ENCODE measurements at places on chromosomes 2 and 18. TPM values are rescaled to one million over a fixed set of nuclear protein-coding genes. Genes with fewer than 3 reads are reported as not detected.

DNA sequence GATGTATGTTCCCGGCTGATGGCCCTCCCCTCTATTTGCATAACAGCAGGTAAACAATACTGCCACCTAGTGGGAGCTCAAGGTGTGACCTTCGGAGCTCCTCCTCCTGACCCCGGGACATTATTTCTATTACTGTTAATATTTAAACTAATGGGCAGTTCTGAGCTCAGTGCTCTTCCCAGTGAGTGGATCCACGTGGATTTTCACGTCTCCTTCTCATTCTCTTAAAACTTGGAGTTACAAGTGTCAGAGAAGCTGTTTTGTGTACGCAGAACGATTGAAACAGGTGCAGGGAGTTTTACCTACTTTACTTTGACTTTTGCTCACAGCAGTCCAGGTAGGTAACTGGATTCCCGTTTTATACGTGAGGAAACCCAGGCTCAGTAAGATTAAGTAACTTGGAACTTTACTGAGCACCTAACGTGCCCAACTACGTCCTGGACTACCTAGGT is 127.3 kb downstream of the PRKCE start:
- H3K27me3 ChIP-seq = no peaks in the 10 kb centered on the region
- no peaks in the 10 kb centered on the region for H3K36me3 ChIP-seq
- H3K4me3 ChIP-seq = no peak overlapping the region
- no peak overlapping the region for H3K27ac ChIP-seq
- DNase-seq = peak; percentile 40

- DNase-seq = peak; percentile 63
- no peaks in the 10 kb centered on the region for H3K27me3 ChIP-seq
- peak overlapping the region; percentile 72 for H3K27ac ChIP-seq
- H3K36me3 ChIP-seq = no peaks in the 10 kb centered on the region
Measured at GRCh38 chr2:226352941-226353560, 446.6 kb downstream of the IRS1 start.

- H3K4me3 ChIP-seq = no peak overlapping the region
- H3K27me3 ChIP-seq = no peaks in the 10 kb centered on the region
- no peak for DNase-seq
- no peaks in the 10 kb centered on the region for H3K4me1 ChIP-seq
Measured at GRCh38 chr2:18078216-18078615, 199.7 kb downstream of the KCNS3 start.

DNA sequence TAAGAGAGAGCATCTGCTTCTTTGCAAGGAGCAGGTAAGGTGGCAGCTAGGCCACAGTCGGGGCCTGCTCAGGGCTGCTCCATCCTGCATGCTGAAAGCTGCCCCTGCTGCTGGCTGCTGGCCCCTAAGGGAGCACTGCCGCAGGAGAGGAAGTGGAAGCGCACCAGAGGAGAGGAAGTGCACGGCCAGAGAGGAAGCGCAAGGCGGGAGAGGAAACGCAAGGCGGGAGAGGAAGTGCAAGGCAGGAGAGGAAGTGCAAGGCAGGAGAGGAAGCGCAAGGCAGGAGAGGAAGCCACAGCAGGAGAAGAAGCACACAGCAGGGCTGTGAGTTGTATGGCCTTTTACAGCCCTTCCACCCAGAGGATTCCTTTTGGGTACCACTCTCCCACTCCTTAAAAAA is 539.0 kb upstream of the TNP1 start:
- peaks cover 21% of the 10 kb centered on the region for H3K4me1 ChIP-seq
- no peak for DNase-seq
- no peak overlapping the region for H3K27ac ChIP-seq
- H3K27me3 ChIP-seq = no peaks in the 10 kb centered on the region

- no peak overlapping the region for H3K27ac ChIP-seq
- no peak for DNase-seq
- no peaks in the 10 kb centered on the region for H3K27me3 ChIP-seq
- H3K4me3 ChIP-seq = no peak overlapping the region
- H3K4me1 ChIP-seq = peaks cover 17% of the 10 kb centered on the region
Measured at GRCh38 chr2:30421026-30421603, 25.9 kb upstream of the LCLAT1 start.

- H3K4me1 ChIP-seq = no peaks in the 10 kb centered on the region
- no peak overlapping the region for H3K4me3 ChIP-seq
- no peak overlapping the region for H3K27ac ChIP-seq
- H3K27me3 ChIP-seq = no peaks in the 10 kb centered on the region
Measured at GRCh38 chr2:150647943-150648342, 160.5 kb upstream of the RND3 start.

DNA sequence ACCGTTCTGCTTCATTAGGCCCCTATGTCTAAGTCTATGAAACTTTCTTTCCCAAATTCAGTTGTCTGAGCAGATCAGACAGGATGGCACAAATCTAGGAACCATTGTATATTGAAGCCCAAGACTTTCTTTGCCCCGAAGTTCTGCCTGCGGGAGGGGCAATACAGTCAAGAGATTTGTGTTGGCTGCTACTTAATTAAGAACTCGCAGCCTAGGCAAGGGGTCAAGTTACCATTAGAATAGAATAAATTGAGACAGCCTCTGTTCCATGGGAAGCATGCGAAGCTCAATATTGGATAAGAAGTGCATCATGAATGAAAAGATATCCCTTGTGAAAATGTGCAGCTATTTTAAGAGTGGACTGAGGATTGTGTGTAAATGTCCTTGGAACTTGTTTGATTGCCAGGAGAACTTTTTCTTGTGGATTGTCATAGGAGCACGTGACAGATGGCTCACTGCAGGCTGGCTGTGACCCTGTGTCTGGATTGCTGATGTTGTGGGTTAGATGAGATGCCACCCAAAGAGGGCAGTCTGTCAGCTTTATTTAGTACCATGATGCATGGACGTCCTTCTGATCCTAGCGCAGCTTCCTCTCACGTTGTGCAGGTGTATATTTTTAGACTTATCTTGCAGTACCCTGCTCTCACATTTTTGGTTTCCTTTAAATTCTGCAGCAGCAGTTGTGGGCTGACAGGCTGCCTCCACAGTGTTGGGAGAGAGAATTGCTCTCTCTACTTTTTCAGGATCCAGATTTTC is 30.9 kb downstream of the HAUS1 start:
- peaks cover 13% of the 10 kb centered on the region for H3K4me1 ChIP-seq
- no peaks in the 10 kb centered on the region for H3K36me3 ChIP-seq
- no peak overlapping the region for H3K4me3 ChIP-seq
- peak; percentile 86 for DNase-seq

DNA sequence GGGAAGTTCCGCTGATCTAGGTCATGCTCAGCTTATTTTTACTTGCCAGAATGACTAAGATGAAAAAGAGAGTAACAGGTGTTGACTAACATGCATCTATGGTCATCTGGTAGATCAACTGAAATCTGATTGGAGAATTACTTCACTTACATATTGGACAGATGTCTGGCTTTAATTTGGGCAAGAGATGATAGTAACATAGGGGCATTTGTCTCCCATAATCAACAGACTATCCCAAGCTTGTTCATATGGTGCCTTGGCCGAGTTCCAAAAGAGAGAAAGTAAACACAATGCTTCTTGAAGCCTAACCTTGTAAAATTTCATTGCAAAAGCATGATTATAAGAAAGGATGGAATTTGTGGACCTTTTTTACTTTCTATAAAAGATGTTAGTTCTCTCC is 503.7 kb downstream of the ADCYAP1 start:
- no peak overlapping the region for H3K27ac ChIP-seq
- no peaks in the 10 kb centered on the region for H3K36me3 ChIP-seq
- no peak overlapping the region for H3K4me3 ChIP-seq
- H3K27me3 ChIP-seq = no peaks in the 10 kb centered on the region
- no peaks in the 10 kb centered on the region for H3K4me1 ChIP-seq

- DNase-seq = no peak
- H3K4me3 ChIP-seq = no peak overlapping the region
- no peaks in the 10 kb centered on the region for H3K4me1 ChIP-seq
Measured at GRCh38 chr2:142813830-142814829, 63.3 kb upstream of the KYNU start.

MSH2 gene
- 6.4 TPM for total RNA-seq

IL36A gene
- not detected for total RNA-seq

Data from gastrocnemius medialis (tissue), 4 donors.